ENCODE measurements at places on chromosomes 5 and 9.
A peak's percentile ranks its signal among the peaks of the same experiment; 100 is the strongest.

DNA sequence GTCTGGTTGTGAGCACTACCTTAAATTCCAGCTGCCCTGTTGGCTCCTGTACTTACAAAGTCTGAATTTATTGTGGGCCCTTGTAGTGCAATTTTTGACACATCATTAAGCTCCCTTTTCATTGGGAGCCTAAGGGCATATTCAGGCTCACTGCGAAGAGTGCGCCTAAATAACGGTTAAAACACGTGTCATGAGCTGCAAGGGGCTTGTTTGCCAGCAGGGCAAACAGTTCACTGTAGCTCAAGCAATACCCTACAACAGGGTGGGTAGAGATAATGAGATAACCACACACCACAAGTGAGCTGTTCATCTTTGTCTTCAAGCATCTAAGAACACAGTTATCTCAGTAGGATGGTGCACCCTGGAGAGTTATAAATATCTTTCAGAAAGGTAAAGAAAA lies 214.2 kb downstream of the SLF1 start:
- DNase-seq, result no peak

- DNase-seq, result no peak
Observed at GRCh38 chr5:31449174-31449573, 82.7 kb downstream of the DROSHA start.

GRCh38 chr5:56159521-56159947 lies 73.6 kb downstream of the ANKRD55 start:
- DNase-seq, result no peak

- DNase-seq, result no peak
Observed at GRCh38 chr5:43851741-43852140, 248.8 kb downstream of the NNT start.

GRCh38 chr5:181164076-181164952 lies 16.9 kb downstream of the OR2V2 start:
- DNase-seq, result peak; percentile 70

DNA sequence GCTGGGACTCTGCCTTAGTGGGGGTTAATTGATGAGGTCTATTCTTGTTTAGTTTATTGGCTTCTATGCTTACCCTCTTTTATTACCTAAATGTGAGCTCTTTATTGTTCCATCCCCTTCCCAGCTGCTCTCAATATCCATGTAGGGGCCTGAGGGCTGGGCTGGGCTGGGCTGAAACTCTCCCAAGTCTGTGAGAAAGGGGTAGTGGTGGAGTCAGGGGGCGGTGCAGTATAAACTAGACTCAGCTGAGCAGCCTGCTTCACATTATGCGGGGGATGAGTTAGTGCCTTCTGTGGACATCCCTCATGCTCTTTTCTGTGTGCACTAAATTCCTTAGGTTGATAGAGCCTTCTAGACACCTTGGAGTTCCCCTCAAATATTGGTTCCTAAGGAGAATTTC lies 451.8 kb upstream of the PTGER4 start:
- DNase-seq, result no peak

DNA sequence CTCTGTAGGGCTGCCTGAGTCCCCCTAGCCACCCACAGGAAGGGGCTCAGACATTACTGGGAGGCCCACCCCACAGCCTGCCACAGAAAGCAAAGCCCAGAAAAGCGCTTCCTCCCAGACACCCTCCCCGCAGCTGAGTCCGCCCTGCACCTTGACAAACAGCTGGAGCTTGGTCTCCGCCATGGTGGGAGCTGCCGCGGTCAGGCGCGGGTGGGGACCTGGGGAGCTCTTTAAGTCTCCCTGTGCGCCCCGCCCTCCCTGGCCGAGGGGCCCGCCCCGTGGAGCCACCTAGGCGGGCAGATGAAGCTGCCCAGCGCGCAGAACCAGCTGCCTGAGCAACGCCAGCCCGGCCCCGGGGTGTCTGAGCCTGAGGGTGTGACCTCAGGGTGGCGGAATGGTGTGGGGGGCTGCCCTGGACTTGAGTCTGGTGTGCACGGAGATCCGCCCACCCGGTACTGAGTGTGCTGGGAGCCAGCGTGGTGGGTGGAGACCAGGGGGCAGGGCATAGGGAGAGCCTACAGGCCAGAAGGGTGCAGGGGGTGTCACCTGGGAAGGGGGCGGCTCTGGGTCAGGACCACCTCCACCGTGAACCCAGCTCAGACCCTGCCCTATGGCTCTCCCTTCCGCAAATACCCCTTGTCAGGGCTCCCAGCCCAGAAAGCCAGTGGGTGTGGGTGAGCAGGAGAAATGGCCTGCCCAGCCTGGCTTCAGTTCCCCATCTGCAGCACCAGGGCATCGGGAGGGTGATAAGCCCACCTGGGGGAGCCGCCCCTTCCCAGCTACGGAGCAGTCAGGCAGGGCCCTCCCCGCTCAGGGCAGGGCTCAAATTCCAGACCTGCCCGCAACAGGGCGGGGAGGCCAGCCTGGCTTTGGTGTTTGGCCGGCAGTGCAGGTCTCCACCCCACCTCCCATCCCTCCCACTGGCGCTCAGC lies at the start of gene CLIC3:
Gene CLIC3, minus strand, starts transcription at position 208 of the 932 bp plus-strand sequence. Its CDS starts 25 bp downstream, at position 183.
- DNase-seq, result peak; percentile 47

DNA sequence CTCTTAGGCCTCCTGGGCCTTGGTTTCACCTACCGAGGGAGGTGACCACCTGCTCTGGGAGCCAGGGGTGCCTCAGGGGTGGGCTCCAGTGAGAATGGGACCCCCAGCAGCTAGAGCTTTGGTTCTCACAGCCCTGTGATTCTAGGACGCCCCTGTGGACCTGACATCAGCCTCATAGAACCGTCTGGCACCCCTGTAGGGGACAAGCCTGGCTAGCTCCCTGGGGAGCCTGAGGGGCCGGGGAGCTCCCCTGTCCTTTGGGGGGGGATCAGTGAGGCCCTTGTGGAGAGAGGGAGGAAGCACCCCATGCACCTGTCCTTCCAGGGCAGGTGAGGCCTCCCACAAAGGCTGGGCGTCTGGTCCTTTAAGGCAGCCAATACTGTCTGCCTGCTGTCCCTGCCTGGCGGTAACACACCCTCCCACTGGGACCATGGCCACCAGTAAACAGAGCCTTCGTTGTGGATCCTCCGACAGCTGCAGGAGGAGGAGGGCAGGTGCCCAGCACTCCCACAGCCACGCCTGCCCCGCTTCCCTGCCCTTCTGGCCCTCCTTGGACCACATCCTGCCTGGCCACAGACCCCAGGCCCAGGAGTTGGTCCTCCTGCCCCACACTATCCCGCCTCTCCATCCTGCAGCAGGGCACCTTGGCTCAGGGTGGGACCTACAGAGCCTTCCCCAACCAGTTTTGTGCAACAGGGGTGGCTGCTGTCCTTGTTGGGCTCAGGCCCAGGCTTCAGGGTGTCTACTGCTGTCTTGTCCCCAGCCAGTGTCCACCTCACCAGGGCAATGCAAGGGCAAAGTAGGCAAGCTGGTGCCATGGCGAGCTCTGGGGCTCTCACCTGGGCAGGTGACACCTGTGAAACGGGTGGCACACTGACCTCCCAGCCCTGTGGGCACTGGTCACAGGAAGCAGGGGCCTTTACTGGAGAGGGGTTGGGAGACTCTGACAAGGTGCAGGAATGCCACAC lies 3.0 kb upstream of the TUBB4B start:
- no peak for DNase-seq

DNA sequence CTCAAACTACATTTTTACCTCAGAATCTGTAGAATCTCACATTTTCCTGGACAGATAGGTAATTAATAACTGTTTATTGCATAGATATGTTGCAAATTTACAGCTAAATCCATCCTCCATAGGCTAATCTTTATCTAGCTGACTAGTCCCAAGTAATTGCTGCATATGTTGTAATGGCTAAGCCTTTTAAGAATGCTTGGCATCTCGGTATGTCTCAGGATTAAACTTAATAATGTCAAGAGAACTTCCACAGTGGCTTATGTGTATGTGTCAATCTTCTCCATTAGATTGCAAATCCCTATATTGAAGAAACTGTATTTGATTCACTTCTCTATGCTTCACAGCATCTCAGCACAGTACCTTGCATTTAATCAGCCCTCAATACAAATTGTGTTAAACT lies 131.9 kb downstream of the PRDM9 start:
- DNase-seq, result no peak

- no peak for DNase-seq
Observed at GRCh38 chr5:9009931-9010651, 535.8 kb downstream of the SEMA5A start.

GRCh38 chr9:131273856-131274673 lies 2.2 kb downstream of the FAM78A start:
- DNase-seq, result peak; percentile 62

- DNase-seq, result no peak
Observed at GRCh38 chr9:85077944-85078343, 408.4 kb downstream of the NTRK2 start.

DNA sequence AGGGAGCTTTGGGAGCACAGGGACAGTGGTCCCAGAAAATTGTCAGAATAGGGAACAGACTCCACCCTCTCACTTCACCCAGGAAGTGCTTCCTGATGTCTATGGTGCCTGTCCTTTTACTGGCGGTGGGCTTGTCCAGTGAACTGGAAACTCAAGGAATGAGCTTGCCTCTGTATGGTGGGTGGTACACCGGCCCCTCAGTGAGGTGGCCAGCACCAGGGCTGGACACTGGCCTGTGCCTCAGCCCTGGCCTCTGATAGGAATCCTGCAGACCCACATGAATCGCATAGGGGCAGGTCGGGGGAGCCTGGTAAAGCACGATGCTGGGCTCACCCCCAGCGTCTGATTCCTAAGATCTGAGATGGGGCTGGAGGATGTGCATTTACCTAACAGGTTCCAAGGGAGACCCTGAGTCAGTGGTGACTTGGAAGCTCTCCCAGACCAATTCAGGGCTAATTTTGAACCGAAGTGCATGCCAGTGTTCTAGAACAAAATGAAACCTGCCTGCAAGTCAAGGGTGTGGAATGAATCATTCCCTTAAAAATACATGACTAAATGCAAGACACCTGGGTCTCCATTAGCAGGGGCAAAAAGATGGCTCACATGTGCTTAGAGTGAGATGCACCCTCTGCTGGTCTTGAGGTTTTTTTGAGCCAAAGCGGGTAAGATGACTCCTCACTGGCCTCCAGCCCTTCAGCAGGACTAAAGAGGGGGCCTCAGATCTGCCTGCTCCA lies 178.3 kb downstream of the HSPA4 start:
- peak; percentile 13 for DNase-seq

DNA sequence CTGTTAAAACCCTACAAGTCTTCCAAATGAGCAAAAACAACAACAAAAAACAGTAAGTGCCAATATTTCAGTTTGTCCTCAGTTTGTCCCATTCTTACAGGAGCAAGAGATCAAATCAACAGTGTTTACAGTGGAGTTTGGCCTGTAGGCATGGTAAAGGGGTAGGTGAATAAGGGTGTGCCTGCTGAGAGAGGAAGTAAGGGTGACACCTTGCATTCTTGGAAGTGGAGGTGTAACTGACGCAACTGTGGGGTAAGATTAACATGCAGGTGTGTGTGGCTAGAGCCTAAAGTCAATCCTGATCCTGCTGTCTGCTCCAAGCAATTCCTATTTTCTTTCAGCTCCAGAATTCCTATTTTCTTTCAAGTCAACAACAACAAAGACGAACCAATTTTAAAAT lies 43.4 kb downstream of the PFDN1 start:
- no peak for DNase-seq

GRCh38 chr5:10432059-10433008 lies 9.3 kb upstream of the ROPN1L start:
- no peak for DNase-seq

- DNase-seq, result no peak
Observed at GRCh38 chr9:134518004-134518606, 123.5 kb upstream of the COL5A1 start.

DNA sequence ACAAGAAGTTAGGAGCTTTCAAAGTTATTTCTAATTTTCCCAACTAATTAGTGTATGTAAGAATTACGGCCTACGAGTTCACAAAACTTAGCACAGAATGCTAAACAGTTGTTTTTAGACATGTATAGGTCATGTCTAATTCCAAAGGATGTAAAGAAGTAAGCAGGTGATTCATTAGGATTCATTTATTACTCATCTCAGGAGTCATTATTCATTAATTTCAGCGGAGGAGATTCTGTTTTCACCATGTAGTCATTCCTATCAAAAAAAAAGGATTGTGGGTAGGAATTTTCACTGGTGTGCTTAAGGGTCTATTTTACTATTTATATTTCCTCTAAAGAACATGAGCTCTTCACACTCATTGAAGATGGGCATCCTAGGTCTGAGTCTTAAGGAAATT lies 532.2 kb downstream of the ACTL7B start:
- DNase-seq, result no peak

- DNase-seq, result no peak
Observed at GRCh38 chr5:122439645-122440044, 127.6 kb downstream of the SNCAIP start.

DNA sequence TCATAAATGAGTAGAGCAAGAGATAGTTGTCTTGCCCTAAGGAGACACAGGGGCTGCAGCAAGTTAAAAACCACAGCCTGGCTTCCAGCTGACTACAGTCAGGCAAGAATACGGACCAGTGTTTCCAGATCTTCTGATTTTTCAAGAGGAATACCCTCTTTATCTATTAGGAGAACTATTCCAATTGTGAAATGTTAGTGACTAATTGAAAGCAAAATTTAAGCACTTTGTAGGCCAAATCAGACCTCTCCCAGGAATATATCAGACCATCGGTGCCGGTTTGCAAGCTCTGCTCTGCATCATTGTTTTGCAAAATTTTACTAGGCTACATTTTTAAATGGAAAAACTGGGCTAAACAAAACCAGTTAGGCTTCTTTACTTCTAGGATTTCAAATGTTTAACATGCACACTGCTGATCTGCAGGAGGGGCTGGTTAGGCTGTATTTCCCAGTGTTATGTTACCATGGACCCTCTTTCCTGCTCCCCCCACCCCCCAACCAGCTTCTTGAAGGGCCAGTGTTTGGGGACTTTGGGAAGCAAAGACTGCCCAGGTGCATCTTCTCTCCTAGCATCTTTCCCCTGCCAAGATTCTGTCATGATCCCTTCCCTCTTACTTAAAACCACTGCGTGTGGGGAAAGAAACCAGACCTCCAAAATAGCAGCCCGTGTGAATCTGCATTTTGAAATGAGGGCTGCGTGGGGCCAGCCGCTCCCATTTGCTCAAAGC lies 1.1 kb upstream of the ARSI start:
- no peak for DNase-seq

- no peak for DNase-seq
Observed at GRCh38 chr5:78587081-78587774, 61.3 kb downstream of the LHFPL2 start.

DNA sequence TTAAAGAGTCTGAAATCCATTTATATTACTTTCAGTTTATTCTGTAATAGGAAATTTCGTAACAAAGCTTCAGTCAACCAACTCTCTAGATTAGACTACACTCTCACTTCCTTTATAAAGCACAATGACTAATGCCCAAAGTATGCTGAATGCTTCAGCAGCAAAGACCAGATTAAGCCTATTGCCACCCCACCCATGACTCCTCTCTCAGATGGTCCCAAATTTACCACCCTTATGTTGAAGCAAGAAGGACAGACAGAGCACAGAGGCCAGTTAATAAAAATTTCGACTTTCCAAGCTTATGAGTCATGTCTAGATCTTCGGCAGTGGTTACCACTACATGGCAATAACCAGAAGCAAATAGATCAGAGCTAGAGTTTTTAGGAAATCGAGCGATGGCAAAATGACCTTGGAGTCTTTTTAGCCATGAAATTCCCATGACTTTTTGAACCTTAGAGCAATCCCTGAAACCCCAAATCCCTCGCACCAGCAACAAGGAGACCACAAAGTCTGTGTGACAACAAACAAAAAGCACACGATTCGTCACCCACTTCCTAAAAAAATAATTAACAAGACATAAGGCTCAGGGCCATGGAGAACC lies 287.8 kb upstream of the RASA1 start:
- no peak for DNase-seq

- no peak for DNase-seq
Observed at GRCh38 chr5:172280929-172281328, 2.6 kb downstream of the UBTD2 start.

GRCh38 chr5:172107571-172107970 lies 80.5 kb downstream of the STK10 start:
- DNase-seq, result no peak

- DNase-seq, result no peak
Observed at GRCh38 chr5:44952376-44952775, 143.6 kb downstream of the MRPS30 start.
